A549 (cell line): ENCODE measurements at places on chromosomes 1 and 21.
A peak's percentile ranks its signal among the peaks of the same experiment; 100 is the strongest.

DNA sequence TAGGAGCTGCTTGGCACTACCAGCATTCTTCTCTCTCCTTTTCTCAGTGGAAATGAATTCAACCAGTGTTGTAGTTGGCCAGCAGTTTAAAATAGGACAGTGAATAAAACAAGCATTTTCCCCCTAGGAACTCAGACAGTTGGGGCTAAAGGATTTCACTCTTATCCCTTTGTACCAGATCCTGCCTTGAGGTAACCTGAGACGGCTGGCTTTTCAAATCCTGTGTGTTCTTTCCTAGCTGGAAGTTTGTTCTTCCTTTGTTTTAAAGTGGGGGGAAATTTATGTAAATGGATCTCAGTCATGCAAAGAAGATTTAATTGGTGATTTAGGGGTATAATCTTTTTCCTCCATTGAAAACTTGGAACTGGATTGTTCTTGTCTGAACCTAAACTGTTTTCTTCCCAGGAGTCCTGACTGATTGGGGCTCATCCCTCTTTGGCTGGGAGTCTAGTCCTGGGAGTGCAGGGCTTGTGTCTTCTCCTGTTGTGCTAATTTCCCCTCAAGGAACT, 23.3 kb downstream of the ZP4 start:
- no peak for DNase-seq

DNA sequence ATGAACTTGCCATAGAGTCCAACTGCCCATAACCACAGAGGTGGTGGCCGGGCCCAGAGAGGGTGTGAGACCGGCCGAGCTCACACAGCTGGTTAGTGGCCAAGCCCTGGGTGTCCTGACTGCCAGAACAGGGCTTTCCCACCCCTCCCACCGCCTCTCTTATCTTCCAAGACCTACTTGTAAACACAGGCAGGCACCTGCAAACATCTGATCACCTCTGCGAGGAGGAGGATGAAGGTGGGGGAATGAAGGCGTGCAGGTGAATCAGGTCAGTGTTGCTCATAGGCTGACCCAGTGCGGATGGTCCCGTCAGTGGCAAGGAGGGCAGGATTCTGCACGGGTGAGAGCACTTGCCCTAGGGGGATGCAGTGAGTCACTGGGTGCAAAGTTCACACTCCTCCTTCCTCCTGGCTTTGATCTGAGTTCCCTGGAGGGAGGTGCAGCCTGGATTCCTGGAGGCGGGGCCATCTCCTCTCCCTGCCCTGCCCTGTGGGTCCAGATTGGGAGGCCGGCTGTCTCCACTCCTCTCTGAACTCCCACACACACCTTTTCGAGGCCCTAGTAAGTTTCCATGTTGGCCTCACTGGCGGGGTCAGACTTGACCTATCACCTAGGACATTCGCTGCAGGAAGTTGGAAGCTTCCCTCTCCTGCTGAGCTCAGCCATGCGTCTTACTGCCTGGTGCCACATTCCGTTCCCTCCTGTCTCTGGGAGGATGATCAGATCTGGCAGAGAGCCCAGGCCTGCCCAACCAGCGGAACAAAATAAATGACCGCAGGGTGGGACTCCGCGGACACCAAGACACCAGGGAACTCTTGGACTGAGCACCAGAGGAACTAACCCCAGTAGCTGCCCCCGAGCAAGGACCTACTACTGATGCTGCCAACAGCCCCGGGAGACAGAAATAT, 7.3 kb downstream of the UQCRHL start:
- DNase-seq: peak; percentile 89

DNA sequence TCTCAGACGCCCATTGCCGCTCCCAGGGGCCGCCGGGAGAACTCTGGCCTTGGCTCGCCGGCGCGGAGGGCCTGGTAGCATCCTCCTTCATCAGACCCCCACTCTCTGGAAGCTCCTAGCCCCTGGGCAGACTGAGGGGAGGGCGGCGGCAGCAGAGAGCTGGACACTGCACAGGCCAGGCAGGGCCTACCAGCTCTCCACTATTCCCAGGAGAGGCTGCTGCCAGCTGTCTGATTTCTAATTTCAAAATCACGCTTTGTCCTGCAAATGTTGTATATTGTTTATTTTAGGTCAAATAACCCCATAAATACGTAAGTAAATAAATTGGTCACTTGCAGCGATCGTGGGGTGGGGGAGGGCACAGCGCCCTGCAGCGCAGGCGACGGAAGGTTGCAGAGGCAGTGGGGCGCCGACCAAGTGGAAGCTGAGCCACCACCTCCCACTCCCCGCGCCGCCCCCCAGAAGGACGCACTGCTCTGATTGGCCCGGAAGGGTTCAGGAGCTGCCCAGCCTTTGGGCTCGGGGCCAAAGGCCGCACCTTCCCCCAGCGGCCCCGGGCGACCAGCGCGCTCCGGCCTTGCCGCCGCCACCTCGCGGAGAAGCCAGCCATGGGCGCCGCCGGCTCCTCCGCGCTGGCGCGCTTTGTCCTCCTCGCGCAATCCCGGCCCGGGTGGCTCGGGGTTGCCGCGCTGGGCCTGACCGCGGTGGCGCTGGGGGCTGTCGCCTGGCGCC, at the start of gene MTARC1:
Gene MTARC1 (plus strand): TSS at position 577 of the 732 bp plus-strand sequence. CDS start 32 bp downstream, at position 609.
- peak; percentile 65 for DNase-seq

- DNase-seq: no peak
Measured at GRCh38 chr1:56758135-56758534, 61.1 kb downstream of the FYB2 start.

GRCh38 chr1:67880056-67880601, 46.9 kb upstream of the GNG12 start:
- peak; percentile 83 for DNase-seq

DNA sequence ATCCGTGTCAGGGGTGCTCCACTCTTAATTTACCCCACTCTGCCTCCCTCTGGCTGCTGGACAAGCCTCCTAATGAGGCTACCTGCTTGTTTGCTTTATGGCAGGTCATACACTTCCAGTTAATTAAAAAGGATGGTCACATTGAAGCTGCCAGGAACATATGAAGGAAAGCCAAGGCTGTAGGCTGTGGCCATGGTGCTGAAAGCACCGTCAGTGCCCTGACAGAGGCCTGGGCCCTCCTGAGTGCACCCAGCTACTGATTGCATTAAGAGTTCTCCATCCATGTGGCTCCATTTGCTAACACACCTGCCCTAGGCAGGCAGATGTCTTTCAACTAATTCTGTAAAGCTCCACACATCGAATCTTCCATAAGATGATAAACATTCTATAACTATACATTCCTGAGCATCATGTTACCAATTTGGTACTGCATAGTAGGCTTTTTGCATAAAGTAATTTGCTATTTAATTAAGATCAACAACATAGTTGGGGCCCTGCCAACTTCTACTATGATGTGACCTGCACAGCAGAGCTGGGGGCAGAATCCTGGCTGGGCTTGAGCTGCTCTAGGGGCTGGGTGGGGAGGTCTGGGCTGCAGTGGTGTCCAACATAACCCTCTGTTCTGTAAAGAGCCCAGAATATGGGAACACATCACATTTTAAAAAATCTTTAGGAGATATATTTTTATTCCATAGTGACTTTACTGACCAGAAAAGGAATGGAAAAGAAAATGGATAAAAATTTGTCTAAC, 224.8 kb downstream of the SIPA1L2 start:
- no peak for DNase-seq

- no peak for DNase-seq
Measured at GRCh38 chr1:5947978-5948680, 44.1 kb downstream of the NPHP4 start.
